ENCODE measurements at places on chromosomes 6 and 20. TPM values are rescaled to one million over a fixed set of nuclear protein-coding genes. Genes with fewer than 3 reads are reported as not detected.

WFDC10B gene
- not detected for total RNA-seq

KHDC1L gene
- 0.32 TPM for total RNA-seq

TFAP2C gene
- total RNA-seq: 14.9 TPM

CST4 gene
- total RNA-seq: not detected

PTCHD4 gene
- not detected for total RNA-seq

PCK1 gene
- total RNA-seq: not detected

MTO1 gene
- 9.2 TPM for total RNA-seq

CAP2 gene
- total RNA-seq: 12.2 TPM

ZSCAN16 gene
- total RNA-seq: 4.6 TPM

CLVS2 gene
- 0.08 TPM for total RNA-seq

LPA gene
- total RNA-seq: 0.05 TPM

XKR7 gene
- 0.02 TPM for total RNA-seq

PRR18 gene
- total RNA-seq: 0.14 TPM

GABRR2 gene
- total RNA-seq: 0.09 TPM

EPHA7 gene
- 0.04 TPM for total RNA-seq

PTCRA gene
- not detected for total RNA-seq

NKX2-2 gene
- total RNA-seq: not detected

PSORS1C2 gene
- total RNA-seq: not detected

C20orf144 gene
- 0.19 TPM for total RNA-seq

SYCP2 gene
- 0.33 TPM for total RNA-seq

PM20D2 gene
- 15.1 TPM for total RNA-seq

LTV1 gene
- 31.6 TPM for total RNA-seq

SOX18 gene
- 1.4 TPM for total RNA-seq

CD24 gene
- total RNA-seq: 289 TPM

MYH7B gene
- total RNA-seq: not detected

SLC22A3 gene
- total RNA-seq: 44.9 TPM

PLG gene
- not detected for total RNA-seq

PDYN gene
- not detected for total RNA-seq

MUCL3 gene
- 0.08 TPM for total RNA-seq

PI16 gene
- total RNA-seq: not detected

SLC29A1 gene
- 58.0 TPM for total RNA-seq

OVOL2 gene
- total RNA-seq: 0.27 TPM

SLC25A27 gene
- total RNA-seq: 0.98 TPM

SRSF12 gene
- 1.9 TPM for total RNA-seq

OOEP gene
- not detected for total RNA-seq

TMEM151B gene
- total RNA-seq: 0.13 TPM

IDH3B gene
- total RNA-seq: 136 TPM

MAS1L gene
- not detected for total RNA-seq

BANF2 gene
- total RNA-seq: not detected

TFB1M gene
- 9.7 TPM for total RNA-seq

SCUBE3 gene
- total RNA-seq: 0.07 TPM

SRMS gene
- 0.18 TPM for total RNA-seq

HCRTR2 gene
- total RNA-seq: not detected

CST5 gene
- total RNA-seq: not detected
